ENCODE measurements at places on chromosomes 4 and X.

DNA sequence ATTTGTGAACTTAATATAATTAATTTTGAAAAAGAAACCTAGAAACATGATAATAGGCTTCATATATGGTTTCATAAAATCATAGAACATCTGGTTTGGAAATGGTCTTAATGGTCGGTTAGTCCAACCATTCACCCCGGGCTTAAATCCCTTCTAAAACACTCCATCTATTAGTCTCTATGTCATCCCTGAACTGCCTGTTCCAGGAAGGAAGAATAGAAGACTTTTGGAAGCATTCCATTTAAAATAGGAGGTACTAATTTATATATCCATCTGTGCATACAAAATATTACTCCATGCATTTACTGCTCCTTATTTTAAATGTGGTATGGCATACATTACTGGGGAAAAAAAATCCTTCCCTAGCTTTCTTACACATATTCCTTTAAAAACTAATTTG lies 262.2 kb upstream of the DDX53 start:
- DNase-seq = no peak

DNA sequence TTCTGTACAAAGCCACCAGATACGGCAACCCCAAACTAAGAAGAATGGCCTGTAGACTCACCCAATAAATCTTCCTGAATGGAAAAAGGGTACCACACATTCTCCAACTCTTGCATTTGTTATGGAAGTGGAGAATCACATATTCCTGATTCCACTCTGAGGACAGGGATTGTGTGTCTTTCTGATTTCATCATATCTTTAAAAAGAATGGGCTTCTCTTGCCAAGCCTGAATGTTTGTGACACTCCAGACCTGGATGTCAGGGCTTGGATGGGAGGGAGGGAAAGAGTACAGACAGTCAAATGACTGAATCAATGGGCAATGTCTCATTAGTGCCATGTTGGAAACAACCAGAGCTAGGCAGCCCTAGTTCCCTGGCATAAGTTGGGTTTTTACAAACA lies 77.4 kb downstream of the PLAC1 start:
- DNase-seq = no peak

GRCh38 chrX:46860557-46860956 lies 23.7 kb downstream of the RP2 start:
- DNase-seq = no peak

GRCh38 chr4:153988492-153989363 lies 199.8 kb upstream of the SFRP2 start:
- DNase-seq = no peak

DNA sequence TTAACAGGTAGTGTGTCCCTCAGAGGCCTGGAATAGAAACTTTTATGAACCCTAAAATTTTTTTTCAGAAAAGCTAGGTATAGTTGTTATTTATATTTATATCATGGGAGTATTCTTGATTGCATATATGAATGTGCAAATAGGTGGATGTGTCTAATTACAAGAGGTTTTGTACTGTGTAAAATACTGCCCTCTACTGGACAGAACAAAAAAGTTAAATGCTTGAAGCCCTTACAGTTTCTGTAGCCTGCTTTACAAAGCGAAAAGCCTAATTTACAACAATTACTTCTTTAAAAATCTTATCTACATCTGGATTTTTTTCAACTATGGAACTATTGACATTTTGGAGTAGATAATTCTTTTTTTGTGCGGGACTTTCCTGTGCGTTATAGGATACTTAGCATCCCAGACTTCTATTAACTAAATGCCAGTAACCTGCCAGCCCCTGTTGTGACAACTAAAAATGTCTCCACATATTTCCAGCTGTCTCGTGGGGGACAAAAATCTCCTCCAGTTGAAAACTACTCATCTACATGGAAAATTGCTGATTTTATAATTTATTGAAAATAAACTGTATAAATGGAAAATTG lies 35.1 kb downstream of the ENPEP start:
- DNase-seq = no peak

GRCh38 chr4:185204238-185204910 lies 574 bp upstream of the CFAP97 start:
- no peak for DNase-seq

DNA sequence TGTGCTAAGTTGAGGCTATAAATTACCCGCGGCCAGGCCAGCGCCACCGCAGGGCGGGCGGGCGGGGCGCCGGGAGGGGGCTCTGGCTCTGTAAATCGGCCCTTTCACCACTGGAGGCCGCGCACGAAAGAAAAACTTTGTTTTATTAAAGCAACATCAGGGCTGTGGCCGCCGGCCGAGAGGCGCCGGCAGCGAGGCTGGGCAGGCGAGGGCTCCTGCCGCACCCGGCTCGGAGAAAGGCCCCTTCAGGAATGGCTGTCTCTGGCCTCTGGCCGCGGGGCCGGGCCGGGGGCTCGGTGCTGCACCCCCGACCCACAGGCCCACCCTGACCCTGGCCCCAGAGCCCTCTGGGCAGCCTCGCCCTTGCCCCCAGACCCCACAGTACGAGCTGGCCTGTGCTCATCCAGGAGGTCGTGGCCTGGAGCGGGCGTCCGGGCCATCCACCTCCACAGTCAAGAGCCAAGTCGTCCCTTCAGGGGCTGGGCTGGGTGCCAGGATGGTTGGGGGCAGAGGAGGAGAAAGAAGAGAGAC lies 29.5 kb upstream of the FGFR3 start:
- DNase-seq = no peak

DNA sequence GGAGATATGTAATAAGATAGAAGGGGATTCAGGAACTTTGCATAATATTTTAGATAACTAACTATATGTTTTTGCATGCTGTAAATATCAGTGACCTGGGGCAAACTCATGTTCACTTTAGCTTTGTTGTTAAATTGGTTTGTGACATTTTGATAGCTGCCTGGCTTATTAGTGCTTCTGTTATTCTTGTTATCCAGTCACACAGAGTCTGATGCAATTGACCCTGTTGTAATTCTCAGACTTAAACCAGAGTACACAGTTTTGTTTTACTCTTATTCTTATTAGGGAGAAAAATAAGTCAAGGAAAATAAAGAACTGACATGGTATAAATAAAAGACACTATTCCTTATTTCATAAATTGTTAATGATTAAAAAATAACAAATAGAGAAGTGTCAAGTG lies 516.7 kb upstream of the SLIT2 start:
- no peak for DNase-seq

DNA sequence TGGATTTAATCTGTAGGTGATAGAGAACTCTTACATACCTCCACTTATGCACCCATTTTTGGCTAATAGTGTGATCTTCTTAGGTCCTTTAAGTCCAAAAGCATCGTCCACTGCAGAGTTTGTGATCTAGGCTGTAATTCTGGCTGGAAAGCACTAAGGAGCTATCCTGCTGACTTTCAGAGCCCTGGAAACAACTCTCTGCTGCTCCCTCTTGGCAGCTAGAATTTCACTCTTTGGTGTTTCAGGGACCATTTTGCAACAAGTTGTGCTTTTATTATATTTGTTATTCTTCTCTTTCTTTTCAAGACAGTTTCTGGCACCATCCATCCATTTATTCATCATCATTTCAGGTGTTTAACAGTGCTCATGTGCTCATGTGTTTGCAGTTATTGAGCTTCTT lies 130.0 kb downstream of the RBM46 start:
- DNase-seq = no peak

- DNase-seq = no peak
Observed at GRCh38 chr4:17055788-17056187, 157.3 kb upstream of the LDB2 start.

DNA sequence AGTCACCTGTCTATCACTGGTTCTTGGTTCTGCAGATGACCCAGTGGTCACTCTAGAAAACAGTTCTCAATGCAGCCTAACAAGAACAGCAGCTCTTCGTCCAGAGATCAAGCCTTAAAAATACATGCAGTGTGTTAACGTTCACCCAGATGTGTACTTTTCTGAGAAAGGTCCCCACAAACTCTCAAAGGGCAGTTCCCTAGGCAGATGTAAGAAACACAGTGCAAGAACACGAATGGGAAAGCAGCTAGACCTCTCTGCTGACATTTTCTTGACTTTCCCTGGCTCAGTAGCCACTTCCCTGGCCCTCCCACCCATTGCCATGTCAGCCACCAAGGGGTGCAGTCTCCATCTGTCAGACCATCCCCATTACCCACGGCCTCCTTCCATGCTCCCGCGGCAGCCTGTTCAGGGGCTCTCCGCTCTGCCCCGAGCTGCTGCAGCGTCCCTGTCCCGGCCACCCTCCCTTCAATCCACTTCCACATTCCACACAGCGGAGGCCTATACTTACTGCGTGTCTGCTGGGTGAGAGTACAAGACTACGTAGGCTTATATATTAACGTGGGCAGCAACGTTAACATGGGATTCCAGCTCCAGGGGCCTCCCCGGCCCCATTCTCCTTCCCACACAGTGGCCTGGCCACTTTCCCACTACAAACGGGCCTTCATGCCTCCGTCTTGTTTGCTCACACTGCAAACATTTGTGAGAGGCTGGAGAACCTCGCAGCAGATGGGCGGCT lies 34.3 kb downstream of the IRF2 start:
- no peak for DNase-seq

DNA sequence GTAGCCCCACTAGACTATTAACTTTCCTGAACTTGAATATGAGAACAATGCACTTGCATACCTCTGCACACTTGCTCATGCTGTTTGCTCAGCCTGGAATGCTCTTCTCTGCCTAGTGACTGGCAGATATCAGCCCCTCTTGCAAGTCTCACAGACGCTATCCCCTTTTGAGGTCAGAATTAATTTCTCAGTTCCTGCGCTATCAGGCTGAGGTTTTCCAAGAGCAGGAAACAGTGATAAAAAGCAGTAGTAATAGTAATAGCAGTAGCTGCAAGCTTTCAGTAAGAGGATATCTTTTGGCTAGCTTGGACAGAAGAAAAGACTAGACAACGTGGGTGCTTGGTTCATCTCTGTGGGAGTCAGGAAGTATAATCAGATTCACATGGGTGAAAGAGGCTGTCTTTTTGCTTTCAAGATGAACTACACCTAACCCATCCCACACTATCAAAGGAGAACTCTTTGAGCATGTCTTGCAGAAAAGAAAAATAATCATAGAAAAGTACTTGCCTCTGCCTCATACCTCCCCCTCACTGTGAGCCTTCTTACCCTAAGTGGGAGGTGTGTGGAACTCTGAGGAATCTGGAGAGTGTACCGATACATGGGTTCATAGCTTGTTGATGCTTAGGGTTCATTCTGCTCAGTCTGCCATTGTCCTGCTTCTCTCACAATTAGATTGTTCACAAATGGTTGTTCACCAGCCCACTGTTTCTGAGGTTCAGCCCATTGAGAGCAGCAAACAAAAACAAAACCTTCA lies 11.3 kb upstream of the DRP2 start:
- no peak for DNase-seq

DNA sequence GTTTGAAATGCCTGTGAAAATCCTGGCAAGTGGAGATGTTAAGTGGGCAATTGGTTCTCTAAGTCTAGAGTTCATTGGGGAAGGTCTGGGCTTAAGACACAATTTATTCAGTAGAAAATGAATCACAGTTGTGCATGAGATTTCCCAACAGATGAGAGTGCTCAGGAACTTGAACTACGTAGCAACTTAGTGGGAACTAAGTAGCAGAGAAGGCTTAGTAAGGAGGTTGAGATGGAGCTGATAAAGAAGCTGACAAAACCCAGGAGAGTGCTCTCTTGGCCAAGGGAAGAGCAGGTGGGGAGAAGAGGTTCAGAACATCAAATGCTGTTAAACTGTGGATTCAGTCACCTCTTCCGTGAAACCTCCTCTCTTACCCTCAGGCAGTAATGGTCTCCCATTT lies 33.0 kb downstream of the AFF1 start:
- no peak for DNase-seq

DNA sequence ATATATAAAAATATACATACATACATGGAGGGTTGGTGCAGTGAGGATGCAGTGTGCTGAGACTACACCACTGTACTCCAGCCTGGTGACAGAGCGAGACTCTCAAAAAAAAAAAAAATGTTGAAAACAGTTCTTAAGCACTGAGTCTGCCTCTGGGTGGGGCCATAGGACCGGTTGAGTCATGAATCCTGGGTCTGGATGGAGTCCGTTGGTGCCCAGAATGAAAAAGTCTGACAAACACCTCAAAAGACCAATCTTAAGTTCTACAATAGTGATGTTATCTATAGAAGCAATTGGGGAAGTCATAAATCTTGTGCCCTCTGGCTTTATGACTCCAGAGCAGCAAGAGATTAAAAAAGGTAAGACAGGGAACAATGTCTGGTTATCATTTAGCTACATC lies 70.4 kb downstream of the FGFBP1 start:
- no peak for DNase-seq

DNA sequence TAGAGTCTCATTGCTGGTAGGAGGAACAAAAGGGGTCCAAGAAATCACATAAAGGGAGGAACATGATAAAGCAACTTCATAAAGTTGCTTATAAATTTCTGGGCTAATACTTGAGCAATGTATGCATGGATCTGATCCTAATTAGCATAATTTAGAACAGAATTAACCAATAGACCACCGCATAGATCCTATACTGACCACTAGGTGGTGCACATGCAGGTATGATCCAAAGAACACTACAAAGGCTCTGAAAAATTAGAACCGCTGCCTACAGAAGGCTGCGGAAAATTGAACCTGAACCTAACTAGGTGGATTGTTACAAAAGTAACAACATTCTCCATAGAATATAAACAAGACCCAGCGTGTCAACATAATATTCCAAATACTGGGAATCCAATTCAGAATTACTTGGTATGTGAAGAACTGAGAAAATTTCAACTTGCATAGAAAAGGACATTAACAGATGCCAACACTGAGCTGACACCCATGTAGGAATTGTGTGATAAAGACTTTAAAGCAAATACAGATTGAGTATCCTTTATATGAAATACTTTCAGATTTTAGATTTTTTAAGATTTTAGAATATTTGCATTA lies 23.3 kb downstream of the BRCC3 start:
- DNase-seq = no peak

DNA sequence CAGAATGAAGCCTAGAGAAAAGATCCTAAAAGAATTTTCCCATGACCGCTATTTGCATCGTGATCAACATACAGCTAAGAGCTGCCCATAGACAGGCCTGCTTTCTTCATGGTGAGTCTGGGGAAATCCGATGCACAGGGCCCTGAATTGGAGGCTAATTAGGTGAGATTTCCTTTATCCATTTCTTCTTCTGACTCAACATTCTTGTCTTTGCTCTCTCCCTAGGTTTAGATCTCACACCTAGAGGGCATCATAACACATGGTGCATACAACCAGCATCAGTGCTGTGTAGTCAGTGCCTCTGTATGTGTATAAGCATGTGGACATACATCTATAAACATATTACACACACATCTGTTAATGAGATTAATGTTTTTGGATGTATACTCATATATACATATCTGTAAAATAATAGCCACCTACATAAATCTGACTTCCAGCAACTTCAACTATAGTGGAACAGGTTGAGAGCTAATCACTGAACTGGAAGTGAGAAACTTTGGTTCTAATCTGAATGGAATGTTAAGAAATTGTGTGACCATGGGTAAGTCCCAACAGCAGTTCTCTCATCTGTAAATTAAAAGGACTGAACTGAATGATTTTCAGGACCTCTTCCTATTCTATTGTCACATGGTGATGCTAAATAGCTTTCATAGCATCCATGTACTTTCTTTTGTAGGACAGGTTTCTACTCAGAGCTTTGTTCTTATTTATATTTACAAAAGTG lies 17.5 kb downstream of the GATB start:
- DNase-seq = no peak

Data from SJSA1 (cell line).